Hematopoietic multipotent progenitor cell treated with erythropoietin and hydrocortisone succinate and interleukin-3 and kit ligand, for 17 days (in vitro differentiated cells): ENCODE measurements at places on chromosomes 2 and 18.

- DNase-seq: no peak
These were observed 22.9 kb downstream of the ARHGEF33 start for GRCh38 chr2:38912619-38913018.

DNA sequence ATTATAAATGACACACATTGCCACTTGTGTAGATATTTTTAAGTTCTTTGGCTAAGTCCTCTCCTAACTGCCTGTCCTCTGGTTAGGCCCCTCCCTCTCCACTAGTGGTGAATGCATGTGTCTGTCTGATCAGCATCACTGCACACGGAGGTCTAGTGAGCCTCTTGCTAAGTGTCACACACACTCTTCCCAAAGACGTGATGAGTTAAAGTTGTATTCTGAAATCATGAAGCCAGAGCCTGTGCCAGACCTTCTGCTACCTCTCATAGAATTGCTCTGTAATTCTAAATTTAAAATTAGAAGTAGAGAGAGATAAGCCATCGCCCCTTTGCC lies 41.3 kb downstream of the RALB start:
- no peak for DNase-seq

GRCh38 chr2:169849710-169850109 lies 22.5 kb downstream of the UBR3 start:
- no peak for DNase-seq

DNA sequence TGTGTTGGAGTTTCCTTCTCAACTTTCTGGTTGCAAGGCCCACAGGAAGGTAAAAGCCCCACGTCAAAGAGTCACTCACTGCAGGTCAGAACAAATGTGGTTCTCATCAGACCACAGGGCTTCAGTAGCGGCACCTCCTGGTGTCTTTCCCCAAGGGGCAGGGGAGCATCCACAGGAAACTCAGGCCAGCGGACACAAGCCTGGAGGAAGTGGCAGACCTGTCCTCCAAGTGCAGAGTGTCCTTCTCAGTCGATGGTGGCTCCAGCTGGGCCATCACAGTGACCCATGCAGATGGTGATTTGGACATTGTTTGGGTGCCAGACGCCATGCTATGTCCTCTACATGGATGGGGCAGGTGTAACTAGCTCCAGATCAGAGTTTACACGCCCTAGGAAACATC lies 84.9 kb downstream of the ACKR3 start:
- DNase-seq: no peak

DNA sequence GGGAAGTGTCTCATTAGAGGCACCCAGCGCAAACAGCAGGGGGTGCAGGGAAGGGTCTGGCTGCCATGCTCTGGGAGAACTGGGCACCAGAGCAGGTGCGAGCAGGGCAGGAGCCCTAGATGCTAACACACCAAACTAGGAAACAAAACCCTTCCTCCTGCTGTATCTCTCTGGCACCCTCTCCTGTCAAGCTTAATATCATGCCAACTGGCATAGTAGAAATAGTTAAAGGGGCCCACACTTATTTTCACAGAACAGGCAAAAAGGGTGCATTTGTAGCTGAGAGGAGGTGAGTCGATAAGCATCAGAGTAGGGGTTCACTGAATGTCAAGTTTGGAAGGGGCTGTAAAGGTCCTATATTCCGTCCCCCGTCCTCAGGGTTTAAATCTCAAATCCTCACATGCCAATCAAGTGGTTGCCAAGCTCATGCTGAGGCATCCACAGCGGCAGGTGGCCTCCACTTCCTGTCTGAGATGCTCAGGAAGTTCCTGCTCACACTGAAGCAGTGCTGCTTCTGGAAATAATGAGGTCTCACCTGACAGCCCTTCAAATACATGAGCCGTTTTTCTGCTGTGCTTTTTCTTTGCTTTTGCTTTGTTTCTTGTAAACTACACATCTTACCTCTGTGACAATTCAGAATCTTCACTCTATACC lies 14.9 kb upstream of the ACKR3 start:
- DNase-seq: no peak

- DNase-seq: no peak
These were observed 178.9 kb downstream of the FHOD3 start for GRCh38 chr18:36476433-36476832.

DNA sequence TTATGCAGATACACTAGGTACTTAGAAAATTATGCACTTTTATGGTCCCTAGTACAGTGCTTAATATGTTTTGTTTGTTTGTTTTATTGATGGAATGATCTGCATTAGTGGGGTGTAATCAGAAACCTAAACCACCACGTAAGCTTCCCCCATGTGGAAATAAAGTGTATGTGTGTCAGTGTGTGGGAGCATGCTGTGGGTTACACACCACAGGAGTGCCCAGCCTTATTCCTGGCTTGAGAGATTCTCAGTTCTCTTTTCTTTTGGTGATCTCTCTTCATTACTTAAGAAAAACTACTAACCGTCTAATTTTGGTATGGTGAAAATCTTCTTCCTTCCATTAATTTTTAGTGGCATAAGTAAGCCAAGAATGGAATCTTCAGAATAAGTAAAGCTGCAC lies 398.6 kb downstream of the DCDC2C start:
- no peak for DNase-seq

- no peak for DNase-seq
These were observed 281.9 kb upstream of the CELF4 start for GRCh38 chr18:37847544-37847943.

GRCh38 chr18:48028696-48029095 lies 98.2 kb upstream of the SMAD2 start:
- no peak for DNase-seq

GRCh38 chr2:212523756-212524155 lies 14.8 kb downstream of the ERBB4 start:
- DNase-seq: no peak

- no peak for DNase-seq
These were observed 76.6 kb upstream of the ZFP36L2 start for GRCh38 chr2:43302961-43303494.

- DNase-seq: no peak
These were observed 4.9 kb downstream of the GPR35 start for GRCh38 chr2:240629968-240630770.

DNA sequence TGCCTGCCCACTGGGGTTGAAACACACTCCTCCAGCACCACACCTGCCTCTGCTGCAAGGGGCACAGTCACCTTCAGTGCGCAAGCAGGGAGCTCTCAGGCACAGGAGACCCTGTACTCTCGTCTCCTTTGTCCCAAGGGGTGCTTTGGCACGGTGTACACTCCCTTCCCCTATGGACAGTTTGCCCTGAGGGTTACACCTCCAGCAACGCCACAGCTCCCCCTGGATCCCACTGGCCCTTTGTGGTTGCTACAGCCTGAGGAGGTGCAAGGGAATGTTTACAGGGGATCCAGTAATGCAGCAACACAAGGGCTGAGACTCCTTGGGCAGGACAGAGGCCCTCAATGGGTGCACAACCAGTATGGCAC lies 45.2 kb upstream of the FAM117B start:
- DNase-seq: no peak

- DNase-seq: no peak
These were observed 31.7 kb downstream of the INPP4A start for GRCh38 chr2:98476192-98476868.

- no peak for DNase-seq
These were observed 30.1 kb downstream of the RBKS start for GRCh38 chr2:27860111-27860510.

- DNase-seq: no peak
These were observed 131.5 kb downstream of the SOCS6 start for GRCh38 chr18:70420146-70420898.

- no peak for DNase-seq
These were observed 319.8 kb upstream of the FIGN start for GRCh38 chr2:164055623-164056022.

DNA sequence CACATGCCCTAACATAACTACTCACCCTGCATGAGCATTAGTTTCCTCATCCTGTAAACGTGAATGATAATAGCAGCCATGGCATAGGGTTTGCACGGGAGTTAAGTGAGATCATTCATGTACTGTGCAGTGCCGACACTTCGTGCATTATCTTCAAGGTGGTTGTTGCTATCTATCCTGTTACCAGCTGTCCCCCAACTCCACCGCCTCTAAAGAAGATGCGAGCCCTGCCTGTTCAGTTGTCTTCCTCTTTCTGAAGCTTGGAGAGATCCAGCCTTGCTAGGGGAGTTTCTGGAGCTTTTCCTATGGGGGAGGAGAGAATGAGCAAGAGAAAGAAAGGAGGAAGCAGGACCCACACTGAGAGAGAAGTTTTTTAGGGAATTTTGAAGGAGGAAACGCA lies 34.4 kb downstream of the YPEL5 start:
- no peak for DNase-seq

DNA sequence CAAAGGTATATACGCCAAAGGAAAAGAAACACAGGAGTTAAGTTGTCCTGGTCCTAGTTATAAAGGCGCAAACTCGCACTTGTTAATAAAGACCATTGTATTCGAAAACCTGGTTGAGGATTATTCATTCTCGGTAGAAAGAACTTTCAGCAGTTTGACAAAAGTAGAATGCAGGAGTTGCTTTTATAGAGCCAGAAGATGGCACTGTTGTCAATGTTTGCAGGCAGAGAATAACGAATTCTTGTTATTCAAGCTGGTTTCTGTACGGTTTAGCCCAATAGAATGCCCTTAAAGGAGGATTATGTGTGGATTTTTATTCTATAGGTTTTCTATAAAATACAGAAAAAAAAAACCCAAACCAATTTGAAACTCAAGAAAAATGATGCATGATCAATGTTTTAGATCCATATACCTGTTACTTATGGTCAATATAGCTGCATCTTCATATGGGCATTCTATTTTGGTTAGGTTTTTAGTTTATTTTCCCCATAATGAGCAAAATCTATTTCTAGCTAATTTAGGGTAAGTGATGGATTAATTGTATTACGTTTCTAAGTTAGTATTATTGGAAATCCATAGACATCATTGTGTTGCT lies 510.3 kb downstream of the PLCL1 start:
- no peak for DNase-seq

- DNase-seq: no peak
These were observed 20.0 kb upstream of the EFR3B start for GRCh38 chr2:25021791-25022362.

DNA sequence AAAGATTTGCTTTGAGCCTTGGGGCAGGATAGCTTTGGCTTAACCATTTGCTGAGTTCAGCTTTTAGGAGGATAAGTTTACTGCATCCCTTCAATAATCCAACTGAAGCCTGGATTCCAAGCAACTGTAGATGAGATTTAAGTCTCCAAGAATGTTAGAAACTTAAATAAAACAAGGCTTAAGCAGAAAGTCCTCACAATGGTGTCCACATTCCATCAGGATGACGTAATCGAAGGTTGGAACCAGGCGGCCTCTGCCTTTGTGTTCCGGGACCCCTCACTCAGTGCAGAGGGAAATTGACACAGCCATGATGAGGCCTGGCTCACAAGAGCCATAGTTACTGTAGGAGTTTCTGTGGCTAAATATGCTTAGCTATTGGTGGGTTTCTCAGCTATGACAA lies 260.4 kb downstream of the LPIN1 start:
- no peak for DNase-seq

DNA sequence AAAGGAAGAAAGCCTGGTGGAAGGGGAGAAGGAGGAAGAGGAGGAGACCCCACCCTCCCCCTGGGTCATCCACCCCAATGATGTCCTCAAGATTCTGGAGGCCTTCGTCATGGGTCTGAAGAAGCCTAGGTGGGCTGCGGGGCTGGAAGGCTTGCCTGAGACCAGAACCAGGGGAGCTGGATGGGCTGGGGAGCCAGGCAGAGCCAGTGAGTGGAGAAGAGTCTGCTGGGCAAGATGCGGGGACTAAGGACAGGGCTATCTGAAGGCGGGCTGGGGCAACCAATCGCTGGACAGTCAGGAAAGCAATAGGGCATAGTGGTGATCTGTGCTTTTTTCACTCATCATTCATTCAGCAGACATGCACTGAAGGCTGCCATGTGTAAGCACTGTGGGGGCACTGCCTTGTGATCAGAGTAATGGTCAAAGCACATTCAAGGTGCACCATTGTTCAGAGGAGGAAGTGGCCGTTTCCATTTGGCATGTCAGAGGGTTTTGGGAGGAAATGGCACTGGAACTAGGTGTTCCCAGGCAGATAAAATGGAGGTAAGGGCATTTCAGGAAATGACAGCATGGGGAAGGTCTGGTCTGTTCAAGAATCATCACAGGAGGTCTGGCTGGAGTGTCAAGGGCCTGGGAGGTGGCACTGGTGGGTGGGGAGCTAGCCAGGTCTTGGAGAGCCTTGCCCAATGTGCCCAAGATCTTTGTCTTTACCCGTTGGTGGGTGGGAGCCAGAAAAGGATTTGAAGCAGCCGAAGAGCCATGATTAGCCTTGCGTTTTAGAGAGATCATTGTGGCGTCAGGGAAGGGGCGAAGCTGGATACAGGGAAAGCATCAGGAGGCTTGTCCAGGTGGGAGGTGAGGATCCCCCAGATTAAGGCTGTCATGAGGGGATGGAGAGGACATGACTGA lies 24.2 kb downstream of the OTOF start:
- DNase-seq: no peak

DNA sequence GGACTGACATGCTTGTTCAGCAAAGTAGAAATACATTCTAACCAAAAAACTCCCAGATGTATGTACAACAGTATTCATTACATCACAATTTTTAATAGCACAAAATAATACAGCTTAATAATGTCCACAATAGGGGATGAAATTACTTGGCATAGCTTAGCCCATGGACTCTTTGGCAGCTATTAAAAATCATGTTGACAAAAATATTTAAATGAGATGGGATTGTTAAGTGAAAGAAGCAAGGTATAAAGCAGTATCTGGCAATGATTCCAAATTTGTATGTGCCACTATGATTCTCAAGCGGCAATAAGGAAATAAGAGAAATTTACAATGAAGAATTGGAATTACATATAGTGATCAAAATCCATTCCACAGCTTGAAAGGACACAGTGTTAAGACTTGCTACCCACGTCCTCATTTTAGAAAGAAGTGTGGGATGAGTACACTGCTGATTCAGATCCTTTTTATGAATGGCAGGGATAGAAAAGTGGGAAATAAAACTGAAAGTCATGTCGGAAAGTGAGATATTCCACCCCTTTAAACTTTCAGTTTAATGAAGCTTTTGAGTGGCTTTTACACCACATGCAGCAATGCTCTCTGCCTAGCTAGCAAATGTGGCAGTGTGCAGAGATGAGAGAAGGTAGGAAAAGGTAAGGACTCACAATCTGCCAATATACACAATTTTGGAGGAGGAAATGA lies 2.4 kb downstream of the GAREM1 start:
- no peak for DNase-seq

- DNase-seq: no peak
These were observed 365.9 kb upstream of the TRIB2 start for GRCh38 chr2:12350821-12351220.

DNA sequence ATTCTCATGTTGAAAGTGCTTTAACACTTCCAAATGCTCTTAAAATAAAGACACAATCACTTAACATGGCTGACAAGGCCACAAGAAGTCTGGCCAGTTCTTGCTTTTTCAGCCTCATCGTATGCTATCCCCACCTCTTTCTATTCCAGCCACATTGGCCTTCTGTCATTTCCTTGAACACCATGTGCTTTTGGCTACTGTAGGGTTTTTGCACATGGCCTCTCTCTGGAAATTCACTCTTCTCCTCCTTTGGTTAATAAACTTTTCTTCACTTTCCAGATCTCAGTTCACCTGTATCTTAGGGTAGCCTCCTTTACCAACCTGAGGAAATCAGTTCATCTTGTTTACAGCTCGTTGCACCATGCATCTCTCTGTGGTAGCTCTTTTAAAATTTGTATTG lies 450.5 kb upstream of the MEX3C start:
- DNase-seq: no peak

GRCh38 chr2:98149333-98149697 lies 62.3 kb downstream of the VWA3B start:
- no peak for DNase-seq
